ENCODE measurements at places on chromosomes 1 and 21. TPM values are rescaled to one million over a fixed set of nuclear protein-coding genes. Genes with fewer than 3 reads are reported as not detected.

Gene LCE1B
- polyA plus RNA-seq: not detected

Gene THEM5
- not detected for polyA plus RNA-seq

Gene GPR37L1
- not detected for polyA plus RNA-seq

Gene LCE1C
- polyA plus RNA-seq: not detected

DNA sequence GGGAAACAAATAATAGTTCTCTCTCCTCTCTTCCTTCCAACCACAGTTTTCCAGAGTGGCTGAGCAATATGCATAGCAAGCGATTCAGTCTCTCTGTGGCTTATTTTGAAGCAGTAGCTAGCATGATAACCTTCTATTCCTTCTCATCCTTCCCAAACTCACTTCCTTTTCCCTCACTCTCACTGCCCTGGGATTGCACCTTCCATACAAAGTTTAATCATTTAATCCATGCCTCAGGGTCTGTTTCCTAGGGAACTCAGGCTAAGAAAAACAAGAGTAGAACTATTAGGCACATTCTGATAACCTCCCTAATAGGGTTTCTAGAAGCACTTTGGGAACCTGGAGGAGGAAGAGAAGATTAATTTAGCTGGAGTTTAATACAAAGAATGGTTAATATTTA, 97.7 kb upstream of the S1PR1 start:
- DNase-seq: no peak

GRCh38 chr1:63940440-63940839, 166.6 kb downstream of the ROR1 start:
- DNase-seq: no peak

DNA sequence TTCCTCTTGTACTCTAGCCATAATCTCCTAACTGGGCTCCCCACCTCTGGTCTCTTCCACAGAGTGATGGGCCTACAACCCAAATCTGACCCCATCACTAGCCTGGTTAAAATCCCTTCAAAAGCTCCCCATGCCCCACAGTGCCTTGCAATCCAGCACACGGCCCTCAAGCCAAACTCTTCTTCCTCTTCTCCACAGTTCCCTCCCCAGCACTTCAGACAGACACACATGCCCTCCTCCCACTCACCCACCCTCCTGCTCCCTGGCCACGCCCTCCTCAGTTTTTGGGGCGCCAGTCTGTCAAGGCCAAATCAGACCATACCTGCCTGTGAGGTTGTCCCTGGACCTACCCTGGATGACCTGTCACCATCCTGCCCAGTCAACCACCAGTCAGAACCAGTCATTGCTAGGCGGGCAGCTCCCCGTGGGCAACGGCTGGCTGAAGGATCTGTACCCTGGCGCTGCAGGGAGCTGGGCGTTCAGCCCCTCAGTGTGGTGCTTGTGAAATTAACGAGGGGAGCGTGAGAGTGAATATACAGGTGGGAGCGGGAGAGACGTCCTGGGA, 753 bp downstream of the C1orf210 start:
- DNase-seq: no peak

GRCh38 chr1:172456344-172456769, 12.5 kb upstream of the PIGC start:
- no peak for DNase-seq

- DNase-seq: no peak
Observed at GRCh38 chr1:244067893-244068292, 16.8 kb downstream of the ZBTB18 start.

DNA sequence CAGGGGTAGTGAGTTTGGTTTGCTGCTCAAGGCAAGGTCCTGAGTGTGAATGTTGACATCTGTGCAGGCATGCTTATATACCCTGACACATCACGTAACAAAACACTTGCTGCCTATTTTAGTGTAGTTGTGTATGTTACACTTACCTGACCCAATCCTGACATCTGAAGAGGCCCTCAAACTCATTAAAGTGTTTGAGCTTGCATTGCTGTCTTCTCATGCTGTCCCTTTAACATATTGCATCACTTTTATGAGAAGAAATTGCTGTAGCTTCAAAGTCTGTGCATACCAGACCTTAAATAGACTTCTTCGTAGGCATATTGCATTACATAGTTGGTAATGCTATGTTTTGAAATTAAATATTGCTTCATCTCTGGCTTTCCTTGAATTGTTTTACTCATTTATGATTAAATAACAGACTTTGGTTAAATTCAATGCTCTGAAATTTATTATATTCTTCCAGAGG, at the start of gene KRTAP19-3:
KRTAP19-3 (minus strand) TSS at position 51 of the 466 bp plus-strand sequence. CDS start 56 bp downstream, outside the sequence.
- no peak for DNase-seq

GRCh38 chr1:25037174-25038074, 107.3 kb upstream of the RUNX3 start:
- no peak for DNase-seq

DNA sequence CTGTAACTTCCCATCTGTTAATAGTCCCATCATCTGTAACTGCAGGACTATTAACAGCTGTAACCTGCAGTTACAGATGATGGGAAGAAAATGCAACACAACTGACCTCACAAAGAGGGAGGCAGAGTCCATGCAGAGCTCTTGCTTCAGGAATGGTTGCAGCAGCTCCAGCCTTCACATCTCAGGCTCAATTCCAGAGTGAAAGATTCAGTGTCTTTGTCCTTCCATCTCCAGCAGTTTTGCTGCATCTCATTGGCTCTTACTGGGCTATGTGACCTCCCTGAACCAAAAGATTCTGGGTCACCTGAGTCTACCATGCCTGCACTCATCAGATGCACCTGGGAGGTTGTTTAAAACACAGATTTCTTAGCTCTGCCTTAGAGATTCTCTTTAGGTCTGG, 686.7 kb downstream of the MATN1 start:
- DNase-seq: no peak

DNA sequence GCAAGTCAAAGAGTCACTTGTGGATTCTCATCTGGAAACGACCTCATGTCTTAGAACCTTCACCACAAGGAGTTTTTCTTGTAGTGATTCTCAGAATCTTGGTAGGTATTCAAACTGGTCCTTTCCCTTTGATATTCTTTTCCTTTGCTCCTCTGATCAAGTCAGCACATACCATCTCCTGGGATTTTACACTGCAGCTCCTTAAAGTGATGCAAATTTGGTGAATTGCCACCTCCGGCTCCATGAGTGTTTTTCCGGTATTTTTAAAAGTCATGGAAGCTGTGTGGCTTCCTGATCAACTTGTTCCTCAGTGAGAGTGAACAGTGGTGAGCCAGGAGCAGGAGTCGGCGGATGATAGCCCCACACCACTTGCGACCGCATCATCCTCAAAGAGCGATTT, 182.1 kb upstream of the DAB1 start:
- no peak for DNase-seq
